ENCODE measurements at places on chromosomes 1 and 21. TPM values are rescaled to one million over a fixed set of nuclear protein-coding genes. Genes with fewer than 3 reads are reported as not detected.

The ERG gene
- total RNA-seq, result not detected

The SMCP gene
- total RNA-seq, result not detected

- no peaks in the 10 kb centered on the region for H3K4me1 ChIP-seq
- DNase-seq, result no peak
- H3K27ac ChIP-seq, result no peak overlapping the region
- peaks cover 5% of the 10 kb centered on the region for H3K36me3 ChIP-seq
Observed at GRCh38 chr1:247294282-247294681, 37.4 kb downstream of the ZNF496 start.

- no peak for DNase-seq
- H3K36me3 ChIP-seq, result no peaks in the 10 kb centered on the region
- no peak overlapping the region for H3K27ac ChIP-seq
- H3K4me1 ChIP-seq, result peaks cover 5% of the 10 kb centered on the region
- H3K4me3 ChIP-seq, result no peak overlapping the region
Observed at GRCh38 chr21:28142697-28143096, 850.0 kb downstream of the LTN1 start.

DNA sequence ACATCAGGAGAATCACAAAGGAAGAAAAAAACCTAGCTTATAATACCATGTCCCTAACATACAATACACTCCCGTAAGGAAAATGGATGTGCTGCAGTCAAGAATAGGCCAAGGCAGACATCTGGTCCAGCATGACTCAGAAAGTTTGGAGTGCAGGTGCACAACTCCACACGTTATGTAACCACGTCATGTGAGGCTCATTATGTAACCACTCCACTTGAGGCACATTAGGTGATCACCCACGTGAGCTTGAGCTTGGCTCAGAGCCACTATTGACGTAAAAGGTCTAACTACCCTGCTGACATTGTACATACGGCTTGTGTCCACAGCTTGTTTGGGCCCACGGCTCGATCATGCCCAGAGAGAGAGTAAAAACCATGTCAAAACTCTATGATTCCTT is 99.8 kb upstream of the C1orf21 start:
- no peak overlapping the region for H3K4me3 ChIP-seq
- H3K27me3 ChIP-seq, result no peaks in the 10 kb centered on the region
- H3K4me1 ChIP-seq, result no peaks in the 10 kb centered on the region
- no peak for DNase-seq
- no peaks in the 10 kb centered on the region for H3K36me3 ChIP-seq
- no peak overlapping the region for H3K27ac ChIP-seq

The GRIK1 gene
- total RNA-seq, result not detected

The HUNK gene
- 37.3 TPM for total RNA-seq

GRCh38 chr1:90502696-90503095 is 214.4 kb downstream of the BARHL2 start:
- H3K4me3 ChIP-seq, result no peak overlapping the region
- no peak for DNase-seq
- no peaks in the 10 kb centered on the region for H3K27me3 ChIP-seq
- peaks cover 15% of the 10 kb centered on the region for H3K4me1 ChIP-seq

GRCh38 chr1:71228241-71228640 is 147.4 kb upstream of the ZRANB2 start:
- H3K4me3 ChIP-seq, result no peak overlapping the region
- no peaks in the 10 kb centered on the region for H3K36me3 ChIP-seq
- H3K4me1 ChIP-seq, result peaks cover 8% of the 10 kb centered on the region
- no peaks in the 10 kb centered on the region for H3K27me3 ChIP-seq

DNA sequence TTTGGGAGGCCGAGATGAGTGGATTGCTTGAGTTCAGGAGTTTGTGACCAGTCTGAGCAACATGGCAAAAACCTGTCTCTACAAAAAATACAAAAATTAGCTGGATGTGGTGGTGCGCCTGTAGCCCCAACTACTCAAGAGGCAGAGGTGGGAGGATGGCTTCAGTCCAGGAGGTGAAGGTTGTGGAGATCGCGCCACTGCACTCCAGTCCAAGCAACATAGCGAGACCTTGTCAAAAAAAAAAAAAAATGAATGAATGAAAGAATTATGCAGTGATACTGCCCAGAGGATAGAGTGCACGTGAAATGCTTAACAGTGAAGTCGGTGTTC is 429 bp upstream of the DPH2 start:
- H3K27me3 ChIP-seq, result no peaks in the 10 kb centered on the region
- no peak overlapping the region for H3K27ac ChIP-seq
- H3K4me1 ChIP-seq, result no peaks in the 10 kb centered on the region
- peaks cover 7% of the 10 kb centered on the region for H3K36me3 ChIP-seq

GRCh38 chr1:67579623-67580394 is 105.2 kb upstream of the GADD45A start:
- no peak for DNase-seq
- H3K27ac ChIP-seq, result no peak overlapping the region
- H3K27me3 ChIP-seq, result no peaks in the 10 kb centered on the region

DNA sequence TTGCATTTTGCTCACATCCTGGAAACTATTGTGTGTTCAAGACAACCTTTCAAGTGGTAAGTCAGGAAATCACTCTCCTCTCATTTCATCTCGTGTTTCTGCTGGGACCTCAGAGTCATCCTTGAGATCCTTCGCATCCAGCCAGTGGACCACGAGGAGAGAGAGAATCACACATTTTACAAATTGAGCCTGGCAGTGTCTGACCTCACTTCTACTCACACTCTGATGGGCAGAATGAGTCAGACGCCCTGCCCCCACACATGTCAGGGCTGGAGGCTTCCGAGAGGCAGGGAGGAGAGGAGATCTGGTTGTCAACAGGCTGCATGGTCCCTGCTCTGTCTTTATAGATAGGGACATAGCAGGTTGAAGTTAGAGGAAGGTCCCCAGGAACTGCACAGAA is 509.7 kb downstream of the AJAP1 start:
- H3K4me1 ChIP-seq, result no peaks in the 10 kb centered on the region
- no peaks in the 10 kb centered on the region for H3K36me3 ChIP-seq
- H3K4me3 ChIP-seq, result no peak overlapping the region
- H3K27me3 ChIP-seq, result no peaks in the 10 kb centered on the region
- no peak for DNase-seq

The DNASE2B gene
- not detected for total RNA-seq

Data from SJCRH30 (cell line).